ENCODE measurements at places on chromosomes 3 and 15. TPM values are rescaled to one million over a fixed set of nuclear protein-coding genes. Genes with fewer than 3 reads are reported as not detected.

DNA sequence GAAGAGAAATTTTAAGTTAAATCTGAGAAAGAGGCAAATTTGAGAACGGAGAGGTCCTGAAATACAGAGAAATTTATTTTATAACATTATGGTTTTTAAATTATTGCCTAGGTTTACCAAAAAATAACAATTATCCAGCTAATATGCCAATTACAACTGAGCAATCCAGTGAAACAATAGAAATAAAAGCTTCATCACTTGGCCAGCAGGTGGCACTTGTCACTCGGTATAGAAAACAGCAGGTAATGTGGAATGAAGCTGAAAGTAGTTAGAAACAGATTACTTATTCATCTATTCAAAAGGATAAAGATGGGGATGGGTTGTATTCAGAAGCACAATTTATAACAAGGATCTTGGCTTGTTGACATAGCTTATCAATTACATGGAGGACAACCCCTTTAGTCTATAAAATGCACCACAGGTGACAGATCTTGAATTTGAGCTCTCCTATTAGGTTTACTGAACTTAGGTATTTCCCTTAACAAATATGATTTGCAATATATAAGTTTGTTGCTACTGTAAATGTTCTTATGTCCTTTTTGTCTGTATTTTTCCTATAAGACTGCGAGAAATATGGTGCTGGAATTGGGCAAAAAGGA, 70.1 kb upstream of the GUCA1C start:
- ATAC-seq, result no peak

GRCh38 chr3:30753766-30754165, 140.7 kb downstream of the GADL1 start:
- no peak for ATAC-seq

- no peak for ATAC-seq
Measured at GRCh38 chr15:26661748-26662147, 111.1 kb downstream of the GABRB3 start.

DNA sequence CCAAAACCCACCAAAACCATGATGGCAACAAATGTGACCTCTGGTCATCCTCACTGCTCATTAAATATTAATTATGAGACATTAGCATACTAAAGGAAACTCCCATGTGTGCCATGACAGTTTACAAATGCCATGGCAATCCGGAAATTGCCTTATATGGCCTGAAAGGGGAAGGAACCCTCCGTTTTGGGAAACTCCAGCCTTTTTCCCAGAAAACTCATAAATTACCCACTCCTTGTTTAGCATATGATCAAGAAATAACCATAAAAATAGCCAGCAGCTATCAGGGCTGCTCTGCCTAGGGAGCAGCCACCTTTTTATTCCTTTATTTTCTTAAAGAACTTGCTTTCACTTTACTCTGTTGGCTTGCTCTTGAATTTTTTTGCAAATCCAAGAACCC, 992.7 kb downstream of the NTRK3 start:
- ATAC-seq, result no peak

DNA sequence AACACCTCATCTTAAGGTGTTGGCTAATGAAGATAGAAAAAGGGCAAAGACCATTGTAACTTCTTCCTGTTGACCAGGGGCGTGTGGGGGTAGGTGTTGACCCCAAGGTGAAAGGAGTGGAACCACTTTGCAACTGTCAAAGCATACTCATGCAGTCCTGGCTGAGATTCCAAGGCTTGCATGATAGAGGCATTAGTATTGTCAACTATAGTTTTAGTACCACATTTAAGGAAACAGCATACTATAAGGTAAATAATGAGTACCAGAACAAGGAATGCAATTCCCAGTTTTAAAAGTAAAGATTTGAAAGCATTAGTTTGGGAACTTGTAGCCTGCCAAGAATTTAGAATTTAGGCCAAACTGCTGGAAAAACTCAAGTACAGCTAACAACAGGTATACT, 27.8 kb upstream of the ADGRG7 start:
- ATAC-seq, result no peak

DNA sequence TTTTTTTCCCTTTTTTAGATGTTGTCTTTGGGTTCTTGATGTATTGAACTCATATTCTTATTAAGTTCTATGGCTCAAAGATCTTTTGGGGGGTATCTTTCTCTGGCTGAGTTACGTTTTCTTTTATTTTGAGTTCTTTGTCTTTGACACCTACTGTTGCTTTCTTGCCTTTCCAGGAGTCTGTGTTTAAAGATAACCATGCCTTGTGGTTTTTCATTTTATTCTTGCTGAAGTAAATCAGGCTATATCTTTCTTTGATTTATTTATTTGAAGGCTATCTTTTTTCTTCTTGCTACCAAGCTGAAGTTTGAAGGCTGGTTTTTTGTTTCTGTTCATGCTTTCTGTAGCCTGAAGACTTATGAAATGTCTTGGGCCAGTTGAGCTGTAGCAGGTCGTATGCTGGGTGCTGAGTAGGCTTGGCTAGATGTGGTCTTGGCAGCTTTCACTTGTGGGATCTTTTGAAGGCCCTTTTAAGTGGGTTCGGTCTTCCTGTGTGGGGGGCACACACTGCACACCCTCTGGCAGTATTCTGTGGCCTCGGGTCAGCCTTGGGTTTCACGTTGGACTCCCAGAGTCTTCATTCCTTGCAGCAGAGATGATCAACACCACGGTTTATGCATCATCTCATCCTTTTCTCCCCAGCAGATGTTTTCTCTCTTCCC, 17.5 kb downstream of the SLCO3A1 start:
- ATAC-seq, result no peak

DNA sequence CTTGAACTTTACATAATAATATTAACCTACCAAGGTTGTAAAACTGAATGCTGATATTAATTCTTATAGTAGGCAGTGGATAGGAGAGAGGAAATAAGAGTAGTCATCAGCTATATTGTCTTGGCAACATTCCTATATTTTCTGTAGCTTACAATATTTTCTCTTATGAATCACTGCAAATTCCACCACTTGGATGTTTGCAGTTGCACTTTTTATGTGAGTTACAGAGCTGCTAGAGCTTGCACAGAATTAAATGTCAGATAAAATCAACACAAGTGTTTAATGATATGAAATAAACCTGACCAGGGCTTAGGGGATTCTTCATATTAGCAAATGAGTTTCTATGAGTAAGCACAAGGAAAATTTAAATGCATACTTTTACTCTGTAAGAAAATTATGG, 1710.1 kb downstream of the SI start:
- no peak for ATAC-seq

GRCh38 chr3:14241716-14242115, 63.1 kb downstream of the LSM3 start:
- ATAC-seq, result no peak

- ATAC-seq, result no peak
Measured at GRCh38 chr15:52786436-52787122, 3.6 kb downstream of the ONECUT1 start.

DNA sequence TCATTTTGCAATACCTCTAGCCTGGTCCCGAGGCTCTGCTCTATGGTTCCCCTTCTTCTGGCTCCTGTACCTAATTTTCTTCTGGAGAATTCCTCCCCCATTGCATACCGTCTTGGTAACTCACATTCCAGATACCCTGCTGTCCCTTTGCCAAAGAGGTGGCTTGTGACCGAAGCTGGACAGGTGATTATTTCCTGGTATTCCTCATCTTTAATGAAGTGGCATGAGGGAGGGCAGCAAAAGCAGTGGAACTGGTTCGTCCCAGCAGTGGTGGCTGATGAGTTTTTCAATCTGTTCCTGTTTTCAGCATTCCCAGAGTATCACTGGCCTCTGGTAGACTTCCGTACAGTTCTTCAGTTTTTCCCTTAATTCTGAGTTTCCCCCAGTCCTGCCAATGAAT, 186.2 kb upstream of the CADPS start:
- no peak for ATAC-seq

DNA sequence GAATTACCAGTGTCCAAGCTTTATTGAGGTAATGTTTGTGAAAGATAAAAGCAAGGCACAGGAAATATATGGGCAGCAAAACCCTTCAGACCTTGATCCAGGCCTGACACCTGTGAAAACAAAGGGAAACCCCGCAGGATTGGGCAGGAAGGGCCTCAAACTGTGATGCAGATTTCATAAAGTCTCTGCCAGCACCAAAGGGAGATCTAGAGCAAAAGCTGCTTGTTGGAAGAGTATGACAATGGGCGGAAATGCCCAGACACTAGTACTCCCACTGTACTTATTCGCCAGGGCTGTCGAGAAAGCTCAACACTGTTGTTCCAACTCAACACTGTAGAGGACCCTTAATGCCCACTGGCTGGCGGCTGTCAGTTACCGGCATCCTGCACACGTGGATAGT, 207.9 kb downstream of the CD47 start:
- no peak for ATAC-seq

- peak; percentile 87 for ATAC-seq
Measured at GRCh38 chr3:185332026-185332735, 30.8 kb upstream of the MAP3K13 start.

DNA sequence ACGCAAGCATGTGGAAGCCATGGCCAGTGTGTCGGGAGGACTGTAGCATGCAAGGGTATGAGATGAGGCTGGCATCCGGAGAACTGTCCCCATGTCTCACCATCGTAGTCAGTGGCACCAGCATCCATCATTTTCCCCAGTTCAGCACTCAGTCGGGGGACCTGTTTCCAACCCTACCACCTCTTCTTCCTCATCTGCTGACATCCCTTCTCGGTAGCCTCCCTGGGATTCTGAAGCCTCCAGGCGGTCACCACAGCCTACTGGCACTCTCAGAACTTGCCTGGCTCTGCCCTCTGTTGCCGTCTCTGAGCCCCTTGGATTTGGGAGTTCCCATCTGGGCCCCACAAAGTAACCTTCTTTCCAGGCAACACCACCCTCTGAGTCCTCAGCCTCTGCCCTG, 131.1 kb upstream of the ABHD17C start:
- no peak for ATAC-seq

GRCh38 chr3:27796365-27796875, 74.3 kb upstream of the EOMES start:
- no peak for ATAC-seq

DNA sequence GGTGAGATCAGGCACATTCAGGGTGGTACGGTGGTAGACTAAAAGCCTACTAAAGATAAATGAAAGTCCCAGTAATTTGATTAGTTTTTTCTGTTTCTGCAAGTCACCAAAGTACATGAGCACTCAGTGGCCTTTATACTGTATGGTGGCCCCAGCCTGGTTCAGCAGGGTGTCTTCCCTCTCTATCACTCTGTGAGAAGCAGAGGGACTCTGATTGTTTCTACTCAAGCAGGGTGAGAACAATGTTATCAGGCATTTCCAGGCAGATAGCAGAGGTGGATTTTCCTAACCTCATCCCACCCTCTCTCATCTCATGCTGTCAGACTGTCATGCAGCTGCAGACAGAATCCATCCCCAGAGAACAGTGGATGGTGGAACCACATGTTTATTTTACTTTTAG, 71.5 kb upstream of the BFSP2 start:
- no peak for ATAC-seq

DNA sequence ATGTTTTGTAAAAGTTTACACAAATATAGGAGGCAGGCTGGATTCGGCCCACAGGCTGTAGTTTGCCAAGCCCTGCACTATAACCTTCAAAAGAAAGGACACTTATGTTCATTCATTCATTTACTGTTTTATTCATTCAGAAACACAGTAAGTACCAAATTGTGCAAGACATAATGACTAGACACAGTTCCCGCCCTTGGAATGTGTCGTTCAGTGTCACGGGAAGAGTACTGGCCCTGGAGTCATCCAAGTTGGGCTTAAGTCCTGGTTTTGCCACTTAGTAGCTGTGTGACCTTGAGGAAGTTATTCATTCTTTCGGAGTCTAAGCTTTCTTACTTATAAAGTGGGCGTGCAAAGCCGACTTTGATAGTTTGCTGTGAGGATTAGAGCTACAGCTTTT, 22.0 kb downstream of the COLQ start:
- no peak for ATAC-seq

GRCh38 chr3:112472691-112473090, 26.6 kb downstream of the BTLA start:
- no peak for ATAC-seq

GRCh38 chr3:13561967-13562366, 13.0 kb downstream of the FBLN2 start:
- ATAC-seq, result no peak

DNA sequence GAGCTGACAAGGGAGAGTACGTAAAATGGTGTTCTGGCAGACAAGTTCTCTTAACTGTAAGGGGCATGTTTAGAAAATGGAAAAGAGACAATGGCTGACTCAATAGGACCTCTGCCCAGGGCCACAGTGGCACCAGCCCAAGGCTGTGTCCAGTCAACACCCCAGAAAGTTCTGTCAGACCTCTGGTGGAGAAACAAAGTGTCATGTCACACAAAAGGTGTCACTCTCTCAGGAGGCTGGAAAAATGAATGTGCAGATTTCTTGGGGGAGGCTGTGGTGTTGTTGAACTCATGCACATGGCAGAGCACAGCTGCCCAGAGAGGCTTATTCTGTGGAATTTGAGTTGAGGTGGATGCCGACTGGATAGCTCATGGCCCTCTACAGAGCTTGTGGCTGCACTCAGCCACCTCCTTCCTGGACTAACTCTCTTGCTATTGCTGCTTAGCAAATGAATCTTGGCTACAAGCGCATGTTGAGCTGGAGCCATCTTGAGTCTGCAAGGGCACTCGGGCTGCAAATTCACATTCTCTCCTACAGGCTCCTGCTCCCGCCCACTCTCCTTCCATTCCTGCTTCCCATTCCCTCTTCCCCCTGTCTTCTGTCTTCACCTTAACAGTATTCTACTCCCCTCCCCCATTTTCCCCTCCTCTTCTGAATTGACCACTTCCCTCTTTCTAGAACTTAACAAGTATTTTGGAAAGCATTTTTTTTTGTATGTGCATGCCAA, 55.8 kb upstream of the SLC7A14 start:
- no peak for ATAC-seq

The NPAP1 gene
- not detected for total RNA-seq

The USP50 gene
- total RNA-seq, result not detected

The ST8SIA2 gene
- not detected for total RNA-seq

The PLA2G4F gene
- total RNA-seq, result not detected

The PRC1 gene
- total RNA-seq, result 158 TPM

The ABI3BP gene
- 0.32 TPM for total RNA-seq

The AGTR1 gene
- not detected for total RNA-seq

The PIGB gene
- 32.9 TPM for total RNA-seq

The DLEC1 gene
- 1.2 TPM for total RNA-seq

The STAC gene
- total RNA-seq, result not detected

Measured in activated T-helper 17 cell treated with anti-CD3 and anti-CD28 coated beads, Interleukin-2, amount 50 U/mL, for 72 hours (primary cell).